NCI-H146 (cell line): ENCODE measurements at places on chromosomes 13 and 19.

- no peak for DNase-seq
These were observed 238.4 kb downstream of the TUBA3C start for GRCh38 chr13:18943273-18943672.

GRCh38 chr13:25084096-25084495, 11.8 kb upstream of the PABPC3 start:
- DNase-seq = no peak

- peak; percentile 5 for DNase-seq
These were observed 78.8 kb downstream of the ZNF726 start for GRCh38 chr19:23993440-23993839.

- DNase-seq = no peak
These were observed 929.3 kb upstream of the SLITRK5 start for GRCh38 chr13:86741762-86742285.

DNA sequence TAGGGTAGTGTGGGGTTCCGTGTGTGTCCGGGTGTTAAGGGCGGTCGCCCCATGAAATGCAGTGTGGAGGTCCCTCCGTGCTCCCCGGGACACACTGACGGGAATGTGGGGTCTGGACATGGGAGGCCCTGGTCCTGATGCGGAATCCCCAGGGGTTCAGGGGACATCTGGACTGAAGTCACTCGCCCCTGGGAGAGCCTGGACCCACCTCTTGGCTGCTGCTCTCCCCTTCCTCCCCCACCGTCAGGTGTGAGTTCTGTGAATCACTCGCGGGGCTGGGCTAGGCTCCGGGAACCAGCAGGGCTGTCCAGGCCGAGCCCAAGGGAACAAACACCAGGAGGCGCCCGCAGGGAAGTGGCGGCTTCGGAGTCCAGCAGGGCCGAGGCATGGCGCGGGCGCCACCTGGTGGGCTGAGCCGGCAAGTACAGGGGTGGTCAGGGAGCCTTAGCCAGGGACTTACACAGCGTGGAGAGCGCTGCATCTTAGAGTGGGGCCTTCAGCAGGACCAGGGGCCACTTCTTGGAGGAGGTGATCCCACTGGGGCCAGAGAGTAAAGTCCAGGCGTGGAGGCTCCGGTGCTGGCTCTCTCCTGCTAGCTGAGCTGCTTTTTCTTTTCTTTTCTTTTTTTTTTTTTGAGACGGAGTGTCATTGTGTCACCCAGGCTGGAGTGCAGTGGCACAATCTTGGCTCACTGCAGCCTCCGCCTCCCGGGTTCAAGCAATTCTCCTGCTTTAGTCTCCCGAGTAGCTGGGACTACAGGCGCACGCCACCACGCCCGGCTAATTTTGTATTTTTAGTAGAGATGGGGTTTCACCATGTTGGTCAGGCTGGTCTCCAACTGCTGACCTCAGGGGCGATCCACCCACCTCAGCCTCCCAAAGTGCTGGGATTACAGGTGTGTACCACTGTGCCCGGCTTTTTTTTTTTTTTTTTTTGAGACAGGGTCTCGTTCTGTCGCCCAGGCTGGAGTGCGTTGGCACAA, 20.1 kb downstream of the WTIP start:
- DNase-seq = peak; percentile 86

GRCh38 chr13:98731925-98732324, 20.5 kb downstream of the SLC15A1 start:
- no peak for DNase-seq

- DNase-seq = peak; percentile 82
These were observed 1.5 kb downstream of the BIVM start for GRCh38 chr13:102800145-102801041.

GRCh38 chr13:97307882-97308624, 85.9 kb downstream of the MBNL2 start:
- peak; percentile 76 for DNase-seq

DNA sequence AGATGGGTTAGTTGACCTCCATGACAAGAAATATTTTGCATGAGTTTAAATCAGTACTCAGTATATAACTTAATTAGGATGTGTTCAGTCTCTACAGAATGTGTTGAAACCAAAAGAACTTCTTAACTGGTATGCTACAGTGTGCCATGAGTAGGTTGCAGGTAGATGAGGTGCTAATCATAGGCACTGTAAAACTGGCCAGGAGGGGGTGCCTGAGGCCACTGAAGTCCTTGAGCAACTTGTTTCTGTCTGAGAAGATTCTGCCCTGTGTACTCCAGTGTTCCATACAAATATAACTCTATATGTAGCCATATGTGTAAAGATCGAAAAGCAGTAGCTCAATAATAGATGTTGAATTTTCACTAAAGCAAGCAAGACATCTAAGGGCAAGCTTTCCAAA, 549.2 kb upstream of the KLF12 start:
- DNase-seq = no peak

- DNase-seq = no peak
These were observed 125.7 kb upstream of the PEG3 start for GRCh38 chr19:56966225-56966696.

- no peak for DNase-seq
These were observed 1784.6 kb downstream of the SLITRK5 start for GRCh38 chr13:89455741-89456140.

DNA sequence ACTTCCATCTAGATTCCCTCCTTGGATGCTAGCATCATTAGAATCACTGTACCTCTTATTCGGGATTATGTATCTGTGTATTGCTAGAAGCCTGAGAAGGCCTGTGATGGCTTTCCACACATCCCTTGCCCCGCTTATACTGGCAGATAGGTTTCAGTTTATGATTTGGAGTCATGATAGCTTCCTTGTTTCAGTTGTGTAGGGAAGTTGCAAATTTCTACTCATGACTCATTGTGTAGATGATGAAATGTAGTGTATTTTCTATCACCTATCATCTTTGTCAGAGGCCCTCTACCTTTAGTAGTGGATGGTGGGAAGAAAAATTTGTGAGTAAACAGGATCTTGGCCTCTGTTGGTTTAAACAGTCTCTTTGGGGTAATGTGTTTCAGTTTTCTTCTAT, 165.2 kb downstream of the GGACT start:
- no peak for DNase-seq

- DNase-seq = no peak
These were observed 6.1 kb downstream of the WDR83 start for GRCh38 chr19:12672744-12673143.

DNA sequence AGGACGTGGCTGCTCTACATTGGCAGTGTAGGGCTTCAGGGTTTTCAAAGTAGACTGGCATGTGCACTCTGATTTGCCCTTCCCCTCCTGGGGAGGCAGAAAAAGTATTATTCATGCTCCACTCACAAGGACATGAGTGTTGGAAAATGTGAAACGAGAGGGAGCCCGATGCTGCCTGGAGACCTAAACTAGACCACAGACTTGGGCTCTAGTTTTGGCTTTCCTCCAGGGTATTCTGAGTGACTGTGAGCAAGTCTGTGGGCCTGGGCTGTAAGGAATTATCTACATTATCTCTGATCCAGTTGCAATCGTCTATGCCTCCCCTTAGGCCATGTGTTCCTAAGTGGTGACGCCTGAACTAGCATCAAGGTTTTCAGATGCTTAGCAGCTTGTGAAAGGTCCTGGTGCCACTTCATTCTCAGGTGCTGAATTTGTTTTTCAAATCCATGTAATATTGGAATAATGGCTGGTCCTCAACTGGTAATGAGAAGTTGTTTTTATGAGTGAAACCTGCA, 55.0 kb downstream of the MRPL57 start:
- no peak for DNase-seq

- no peak for DNase-seq
These were observed 213.1 kb upstream of the TMTC4 start for GRCh38 chr13:100887729-100888151.

DNA sequence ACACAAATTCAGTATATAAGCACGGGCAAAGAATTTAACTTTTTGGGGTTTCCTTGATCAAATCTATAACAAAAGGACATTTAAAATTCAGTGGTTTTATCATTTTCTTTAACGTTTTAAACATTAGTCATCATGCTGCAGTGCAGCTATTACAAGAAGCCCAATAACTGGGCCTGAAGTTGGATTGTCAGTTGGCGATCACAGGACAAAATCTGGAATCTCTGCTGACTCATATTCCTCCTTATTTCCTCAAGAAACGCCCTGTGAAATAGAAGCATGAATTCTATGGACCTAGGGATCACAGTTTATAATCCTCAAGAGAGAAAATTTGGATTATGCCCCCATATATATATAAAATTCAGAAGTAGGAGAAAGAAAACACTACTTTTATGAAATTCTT, 971.6 kb upstream of the MIR17HG start:
- DNase-seq = no peak

GRCh38 chr13:110881839-110882627, 32.8 kb downstream of the ANKRD10 start:
- DNase-seq = no peak

GRCh38 chr19:10532457-10532856, 11.2 kb upstream of the ATG4D start:
- DNase-seq = no peak

DNA sequence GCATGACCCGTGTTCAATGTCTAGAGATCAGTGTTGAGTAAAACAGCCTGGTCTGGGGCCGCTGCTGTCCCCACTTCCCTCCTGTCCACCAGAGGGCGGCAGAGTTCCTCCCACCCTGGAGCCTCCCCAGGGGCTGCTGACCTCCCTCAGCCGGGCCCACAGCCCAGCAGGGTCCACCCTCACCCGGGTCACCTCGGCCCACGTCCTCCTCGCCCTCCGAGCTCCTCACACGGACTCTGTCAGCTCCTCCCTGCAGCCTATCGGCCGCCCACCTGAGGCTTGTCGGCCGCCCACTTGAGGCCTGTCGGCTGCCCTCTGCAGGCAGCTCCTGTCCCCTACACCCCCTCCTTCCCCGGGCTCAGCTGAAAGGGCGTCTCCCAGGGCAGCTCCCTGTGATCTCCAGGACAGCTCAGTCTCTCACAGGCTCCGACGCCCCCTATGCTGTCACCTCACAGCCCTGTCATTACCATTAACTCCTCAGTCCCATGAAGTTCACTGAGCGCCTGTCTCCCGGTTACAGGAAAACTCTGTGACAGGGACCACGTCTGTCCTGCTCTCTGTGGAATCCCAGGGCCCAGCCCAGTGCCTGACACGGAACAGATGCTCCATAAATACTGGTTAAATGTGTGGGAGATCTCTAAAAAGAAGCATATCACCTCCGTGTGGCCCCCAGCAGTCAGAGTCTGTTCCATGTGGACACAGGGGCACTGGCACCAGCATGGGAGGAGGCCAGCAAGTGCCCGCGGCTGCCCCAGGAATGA, 1.5 kb upstream of the CEACAM5 start:
- DNase-seq = peak; percentile 79

- peak; percentile 57 for DNase-seq
These were observed 13.7 kb downstream of the PTH2 start for GRCh38 chr19:49409441-49410029.

DNA sequence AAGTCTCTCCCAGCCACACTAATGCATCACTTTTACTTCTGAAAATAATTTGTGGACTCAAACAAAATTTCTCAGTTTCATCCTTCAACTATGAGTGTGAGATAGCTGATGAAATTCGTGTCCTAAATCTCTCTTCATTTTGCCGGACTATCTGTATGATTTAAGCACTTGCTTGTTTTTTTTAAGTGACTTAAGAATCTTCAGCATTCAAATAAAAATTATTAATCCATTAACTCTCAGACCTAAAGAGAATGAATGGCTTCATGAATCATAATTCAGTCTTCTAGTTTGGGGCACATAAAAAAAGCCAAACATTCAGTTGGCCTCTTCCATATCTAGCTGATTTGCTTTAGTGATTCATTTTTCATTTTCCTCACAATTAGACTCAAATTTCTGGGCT, 579.5 kb downstream of the DCT start:
- no peak for DNase-seq

GRCh38 chr13:81551036-81551435, 1210.1 kb upstream of the SPRY2 start:
- DNase-seq = no peak

GRCh38 chr19:791007-791566, 6.2 kb upstream of the PTBP1 start:
- DNase-seq = no peak

DNA sequence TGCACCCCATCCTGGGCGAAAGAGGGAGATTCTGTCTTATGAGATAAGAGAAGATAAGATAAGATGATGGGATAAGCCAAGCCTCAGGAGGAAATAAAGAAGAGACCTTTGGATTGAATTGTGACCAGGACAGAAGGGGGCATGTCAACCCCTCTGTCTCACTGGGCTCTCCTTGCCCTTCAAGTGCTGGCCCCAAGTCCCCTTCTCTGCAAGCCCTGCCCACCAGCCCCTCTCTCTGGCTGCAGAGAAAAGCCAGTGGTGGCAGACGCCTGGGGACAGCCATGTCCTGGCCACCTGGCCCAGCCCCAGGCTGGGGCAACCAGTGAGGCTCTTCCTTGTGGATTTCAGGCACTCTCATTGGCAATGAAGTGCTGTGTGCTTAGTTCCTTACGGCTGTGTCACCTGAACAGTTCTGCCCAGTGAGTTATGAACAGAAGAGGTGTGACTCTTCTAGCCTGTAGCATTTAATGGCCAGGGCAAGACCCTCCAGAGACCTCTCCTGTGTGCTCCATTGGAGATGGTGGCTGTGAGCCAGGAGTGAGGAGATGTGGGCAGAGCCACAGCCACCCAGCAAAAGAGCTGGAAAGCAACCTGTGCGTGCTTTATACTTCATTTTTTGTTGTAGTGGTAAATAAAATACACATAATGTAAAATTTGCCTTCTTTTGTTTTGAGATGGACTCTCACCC, 6.1 kb upstream of the BTBD2 start:
- no peak for DNase-seq

- no peak for DNase-seq
These were observed 2.2 kb upstream of the CYP4F22 start for GRCh38 chr19:15506074-15506571.

- DNase-seq = no peak
These were observed 9.4 kb downstream of the OCEL1 start for GRCh38 chr19:17235300-17235970.

- no peak for DNase-seq
These were observed 40.3 kb downstream of the RHPN2 start for GRCh38 chr19:33024398-33024797.

GRCh38 chr13:29423050-29423449, 172.4 kb downstream of the SLC7A1 start:
- no peak for DNase-seq

- no peak for DNase-seq
These were observed 9.9 kb downstream of the DNM2 start for GRCh38 chr19:10727685-10728201.

- DNase-seq = no peak
These were observed 67.2 kb upstream of the GPR183 start for GRCh38 chr13:99374169-99374991.

- DNase-seq = no peak
These were observed 184.9 kb downstream of the DIAPH3 start for GRCh38 chr13:59978862-59979261.
